ENCODE measurements at places on chromosomes 7 and 10.

- no peak for DNase-seq
These were observed 38.3 kb downstream of the CACNA2D1 start for GRCh38 chr7:82405301-82405700.

DNA sequence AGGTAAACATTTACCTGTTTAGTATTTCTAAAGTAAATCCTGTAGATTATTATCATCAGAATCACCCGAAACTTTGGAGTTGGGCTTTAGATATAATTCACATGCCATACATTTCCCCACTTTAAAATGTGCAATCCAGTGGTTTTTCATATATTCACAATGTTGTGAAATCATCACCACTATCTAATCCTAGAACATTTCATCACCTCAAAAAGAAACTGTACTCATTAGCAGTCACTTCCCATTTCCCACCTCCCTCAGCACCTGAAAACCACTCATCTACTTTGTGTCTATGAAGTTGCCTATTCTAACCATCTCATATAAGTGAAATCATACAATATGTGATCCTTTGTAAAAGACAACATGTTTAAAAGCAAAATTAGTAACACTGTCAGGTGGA, 182.6 kb downstream of the FZD1 start:
- DNase-seq, result peak; percentile 9

- no peak for DNase-seq
These were observed 45.8 kb downstream of the GLCCI1 start for GRCh38 chr7:8014399-8014798.

DNA sequence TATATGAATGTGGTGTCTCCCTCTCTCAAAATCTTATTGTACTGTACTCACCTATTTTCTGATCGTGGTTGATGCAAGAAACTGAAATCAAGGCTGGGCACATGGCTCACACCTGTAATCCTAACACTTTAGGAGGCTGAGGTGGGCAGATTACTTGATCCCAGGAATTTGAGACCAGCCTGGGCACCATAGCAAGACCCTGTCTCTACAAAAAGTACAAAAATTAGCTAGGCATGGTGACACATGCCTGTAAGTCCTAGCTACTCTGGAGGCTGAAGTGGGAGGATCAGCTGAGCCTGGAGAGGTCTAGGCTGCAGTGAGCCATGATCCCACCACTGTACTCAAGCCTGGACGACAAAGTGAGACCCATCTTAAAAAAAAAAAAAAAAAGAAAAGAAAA, 16.0 kb downstream of the MMRN2 start:
- no peak for DNase-seq

- DNase-seq, result no peak
These were observed at the start of gene GPR158 for GRCh38 chr10:25174461-25175230. GPR158 (plus strand) TSS chr10:25175001; CDS start chr10:25175421, 420 bp downstream.

DNA sequence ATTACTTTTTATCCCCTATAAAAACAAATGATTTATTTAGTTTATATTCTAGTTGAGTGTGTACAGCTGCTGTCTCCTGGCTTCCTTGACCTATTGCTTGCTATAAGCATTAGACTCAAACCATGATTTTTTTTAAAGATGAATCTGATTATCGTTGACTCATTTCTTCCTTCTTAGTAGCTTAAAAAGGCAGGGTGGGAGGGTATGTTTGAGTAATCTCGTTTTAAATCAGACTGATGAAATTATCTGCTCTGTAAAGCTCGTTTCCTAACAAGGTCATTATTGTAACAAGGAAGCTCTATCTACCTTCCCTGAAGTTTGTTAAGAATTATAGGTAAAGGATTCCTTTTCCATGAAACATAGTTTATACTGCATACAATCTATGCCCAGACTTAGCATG, 276.3 kb upstream of the KCND2 start:
- no peak for DNase-seq

GRCh38 chr7:101201695-101202602, 1.1 kb upstream of the MOGAT3 start:
- no peak for DNase-seq

DNA sequence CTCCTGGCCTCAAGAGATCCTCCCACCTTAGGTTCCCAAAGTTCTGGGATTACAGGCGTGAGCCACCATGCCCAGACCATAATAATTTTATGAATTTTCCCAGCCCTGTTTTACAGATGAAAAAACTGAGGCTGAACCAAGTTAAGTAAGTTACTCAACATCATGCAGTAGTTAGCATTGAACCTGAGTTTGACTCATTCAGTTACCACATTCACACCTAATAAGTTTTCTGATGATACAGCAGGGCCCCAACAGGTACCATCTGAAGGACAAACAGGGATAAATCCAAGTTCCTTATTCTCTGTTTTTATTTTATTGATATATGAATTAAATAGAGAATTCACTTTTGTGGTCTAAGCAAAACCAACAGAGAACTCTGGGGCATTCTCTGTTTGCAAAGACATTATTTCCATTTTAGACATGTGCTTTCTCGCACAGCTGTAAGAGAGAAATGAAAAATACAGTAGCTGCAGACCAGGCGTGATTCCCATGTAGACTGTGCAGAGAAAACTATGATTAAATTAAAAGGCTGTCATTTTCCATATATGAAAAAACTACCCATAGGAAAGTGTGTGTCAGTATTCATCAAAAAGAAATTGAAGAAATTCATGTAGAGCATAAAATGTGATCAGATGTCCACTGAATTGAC, 26.6 kb downstream of the APBB1IP start:
- no peak for DNase-seq

DNA sequence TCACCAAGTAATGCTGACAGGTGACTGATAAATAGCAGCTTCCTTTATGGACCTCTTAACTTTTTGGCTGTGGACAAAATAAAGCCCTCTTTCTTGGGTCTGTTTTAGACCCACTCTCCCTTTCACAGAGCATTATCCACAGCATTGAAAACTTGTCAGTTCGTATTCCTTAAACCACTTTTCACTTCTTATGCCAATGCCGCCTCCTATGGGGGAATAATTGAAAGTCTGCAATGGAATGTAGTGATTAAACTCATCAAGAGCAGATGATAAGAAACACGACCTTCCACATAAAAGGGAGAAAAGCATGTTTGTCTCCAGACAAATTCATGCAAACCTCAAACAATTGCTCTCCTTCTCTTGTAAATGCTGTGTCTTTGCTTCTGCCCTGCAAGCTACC, 153.4 kb downstream of the SORCS1 start:
- no peak for DNase-seq

- DNase-seq, result no peak
These were observed 33.0 kb downstream of the RASGEF1A start for GRCh38 chr10:43233601-43234430.

DNA sequence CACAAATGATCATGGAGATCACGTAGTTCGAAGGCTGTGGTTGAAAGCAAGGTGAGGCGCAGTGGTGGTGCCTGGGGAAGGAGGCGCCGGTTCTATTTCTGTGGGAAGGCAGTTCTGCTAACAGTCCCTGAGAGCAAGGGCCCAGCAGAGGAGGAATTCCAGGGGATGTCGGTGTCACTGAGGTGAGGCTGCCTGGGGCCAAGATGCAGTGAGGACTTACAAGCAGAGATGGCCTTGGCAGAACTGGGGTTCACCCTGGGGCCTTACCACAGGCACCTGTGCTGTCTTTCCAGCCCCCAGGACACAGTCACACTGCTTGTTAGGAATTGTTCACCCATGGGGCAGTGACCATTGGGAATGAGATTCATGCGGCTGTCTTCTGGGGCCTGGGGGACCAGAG, 26.7 kb downstream of the GBX1 start:
- no peak for DNase-seq

GRCh38 chr10:131891929-131892805, 8.6 kb upstream of the PPP2R2D start:
- DNase-seq, result no peak

GRCh38 chr10:34721208-34721840, 93.8 kb downstream of the PARD3 start:
- no peak for DNase-seq

DNA sequence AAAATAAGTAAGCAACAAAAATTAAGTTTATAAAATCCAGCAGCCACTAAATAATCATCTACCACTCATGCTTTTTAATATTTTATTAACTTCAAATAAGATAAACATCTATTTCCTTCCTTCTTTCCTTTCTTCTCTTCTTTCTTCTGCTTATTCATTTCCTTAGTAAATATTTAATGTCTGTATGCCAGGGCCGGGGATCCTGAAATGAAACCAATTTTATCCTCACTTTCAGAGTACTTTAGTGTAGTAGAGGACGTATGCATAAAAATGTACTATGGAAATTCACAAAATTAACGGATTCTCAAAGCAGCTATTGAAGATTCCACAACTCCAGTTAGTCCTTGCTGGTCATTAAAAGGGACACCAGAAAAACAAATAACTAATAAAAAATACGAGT, 224.7 kb downstream of the VTI1A start:
- DNase-seq, result no peak

- DNase-seq, result no peak
These were observed 3.4 kb downstream of the IGFBP3 start for GRCh38 chr7:45917658-45918057.

DNA sequence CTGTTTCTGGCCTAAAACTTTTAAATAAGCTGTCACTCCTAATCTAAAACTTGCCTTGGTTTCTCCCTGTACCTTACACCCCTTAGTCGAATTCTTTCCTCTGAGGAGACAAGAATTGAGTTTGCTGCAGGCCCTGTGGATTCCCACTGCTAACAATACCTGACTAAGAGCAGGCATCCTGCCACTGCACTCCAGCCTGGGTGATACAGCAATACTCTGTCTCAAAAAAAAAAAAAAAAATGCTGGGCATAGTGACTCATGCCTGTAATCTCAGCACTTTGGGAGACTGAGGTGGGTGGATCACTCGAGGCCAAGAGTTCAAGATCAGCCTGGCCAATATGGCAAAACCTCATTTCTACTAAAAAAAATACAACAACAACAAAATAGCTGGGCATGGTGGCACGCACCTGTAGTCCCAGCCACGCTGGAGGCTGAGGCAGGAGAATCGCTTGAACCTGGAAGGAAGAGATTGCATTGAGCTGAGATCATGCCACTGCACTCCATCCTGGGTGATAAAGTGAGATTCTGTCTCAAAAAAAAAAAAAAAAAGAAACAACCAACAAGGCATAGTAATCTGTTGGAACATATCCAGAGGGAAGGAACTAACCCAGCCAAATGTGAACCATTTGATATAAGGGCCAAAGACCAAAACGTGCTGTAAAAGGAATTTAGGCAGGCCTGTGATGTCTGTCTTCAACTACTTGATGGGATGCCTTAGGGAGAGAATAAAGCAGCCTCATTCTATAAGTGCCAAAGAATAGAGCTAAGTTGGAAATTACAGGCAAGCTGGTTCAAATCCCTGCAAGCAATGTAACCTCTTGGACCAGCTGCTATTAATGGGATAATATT, 732.7 kb upstream of the AUTS2 start:
- DNase-seq, result no peak

GRCh38 chr7:13489386-13489785, 500.1 kb downstream of the ETV1 start:
- DNase-seq, result no peak

GRCh38 chr10:79923669-79924068, 25.2 kb downstream of the SFTPD start:
- DNase-seq, result no peak

DNA sequence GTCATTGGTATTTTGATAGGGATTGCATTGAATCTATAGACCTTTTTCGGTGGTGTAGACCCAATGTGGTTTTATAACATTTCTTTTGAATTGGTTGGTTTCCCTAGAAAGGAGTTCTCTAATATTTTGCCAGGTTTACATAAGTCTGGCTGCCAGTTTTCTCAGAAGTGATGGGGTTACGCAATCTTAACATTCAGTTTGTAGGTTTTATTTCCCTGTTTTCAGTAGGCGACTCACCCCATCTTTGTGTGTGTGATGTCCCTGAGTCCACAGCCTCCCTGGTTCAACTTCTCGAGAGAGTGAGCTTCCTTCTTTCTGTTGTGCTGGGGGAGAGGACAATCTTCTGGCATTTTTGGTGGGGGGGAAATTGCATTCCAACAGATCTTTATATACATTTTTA, 9.6 kb upstream of the KIF5B start:
- DNase-seq, result peak; percentile 54

DNA sequence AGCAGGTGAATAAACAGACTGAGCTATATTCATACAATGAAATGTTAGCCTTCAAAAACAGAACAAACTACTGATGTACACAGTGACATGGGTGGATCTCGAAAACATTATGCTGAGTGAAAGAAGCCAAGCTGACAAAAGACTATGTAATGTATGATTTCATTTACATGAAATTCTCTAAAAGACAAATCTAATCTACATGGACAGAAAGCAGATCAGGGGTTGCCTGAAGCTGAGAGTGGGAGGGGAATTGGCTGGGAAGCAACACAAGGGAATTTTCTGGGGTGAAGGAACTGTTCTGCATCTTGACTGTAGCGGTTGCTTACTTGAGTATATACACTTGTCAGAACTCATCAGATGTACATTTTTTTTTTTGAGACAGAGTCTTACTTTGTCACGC, 121.7 kb upstream of the SVIL start:
- no peak for DNase-seq

DNA sequence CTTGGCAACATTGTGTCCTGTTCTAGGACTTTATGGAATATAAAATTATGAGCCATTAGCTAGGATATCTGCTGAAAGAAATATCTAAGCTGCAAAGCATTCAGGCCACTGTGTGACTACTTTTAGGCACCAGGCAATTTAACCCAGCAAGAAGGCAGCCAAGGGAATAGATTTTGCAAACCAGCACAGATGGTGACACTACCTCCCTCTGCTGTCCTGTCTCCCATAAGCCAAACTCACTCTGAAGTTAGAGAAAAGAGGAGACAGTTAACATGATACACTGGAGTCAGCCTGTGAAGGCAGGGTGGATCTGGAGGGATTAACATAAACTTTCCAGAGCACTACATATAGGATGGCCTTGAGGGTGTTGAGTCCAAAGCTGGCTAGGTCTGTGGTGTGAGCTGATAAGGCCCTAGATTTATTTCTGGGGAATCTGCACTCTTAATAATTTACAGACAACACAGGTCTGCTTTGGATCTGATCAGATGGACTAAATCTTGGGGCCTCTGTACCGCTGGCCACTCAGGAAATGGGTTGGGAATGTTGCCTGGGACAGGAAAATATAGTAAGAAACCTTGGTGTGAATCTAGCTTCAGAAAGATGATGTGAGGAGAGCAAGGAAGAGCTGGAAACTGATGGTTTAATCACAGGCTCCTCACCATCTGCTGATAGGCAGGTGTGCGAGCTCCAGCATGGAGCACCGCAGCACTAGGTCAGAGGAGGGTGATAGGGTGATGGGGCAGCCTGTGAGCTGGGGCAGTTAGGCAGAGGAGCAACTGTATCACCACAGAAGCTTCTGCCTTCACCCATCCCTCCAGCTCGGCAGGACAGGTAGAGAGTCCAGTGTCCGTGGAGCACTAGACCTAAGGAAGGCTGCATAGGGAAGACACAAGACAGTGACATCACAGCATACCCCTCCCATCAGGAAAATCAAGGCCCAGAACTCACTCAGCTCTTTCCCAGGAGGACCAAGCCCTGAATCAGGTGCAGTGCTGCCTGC, 229.9 kb upstream of the PRSS1 start:
- DNase-seq, result peak; percentile 20

DNA sequence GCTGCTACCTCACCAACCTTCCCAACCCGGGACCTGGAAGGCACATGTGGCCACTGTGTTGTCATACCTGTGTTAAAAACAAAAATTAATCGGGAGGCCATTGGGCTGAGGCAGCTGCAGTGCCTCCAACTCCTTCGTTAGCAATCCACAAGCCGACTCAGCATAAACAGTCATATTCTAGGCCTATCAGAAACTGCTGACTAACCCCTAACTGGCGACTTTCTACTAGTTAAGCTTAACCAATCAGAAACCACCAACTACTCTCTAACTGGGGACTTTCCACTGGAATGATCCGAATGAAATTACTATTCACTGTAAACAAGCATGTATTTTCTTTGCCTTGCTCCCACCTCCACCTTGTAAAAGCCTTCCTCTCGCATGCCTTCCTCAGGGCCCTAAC, 14.1 kb upstream of the TMEM72 start:
- DNase-seq, result no peak

Measured in GF-D8 (cell line).